ENCODE measurements at places on chromosomes 12 and 14. TPM values are rescaled to one million over a fixed set of nuclear protein-coding genes. Genes with fewer than 3 reads are reported as not detected.

The RNASE3 gene
- not detected for total RNA-seq

The BIN2 gene
- total RNA-seq, result 0.42 TPM

The SYNE3 gene
- 1.2 TPM for total RNA-seq

The FGF23 gene
- total RNA-seq, result not detected

The PIWIL1 gene
- 0.07 TPM for total RNA-seq

The GLIPR1L2 gene
- total RNA-seq, result 0.56 TPM

The CIROP gene
- total RNA-seq, result not detected

The ABCC9 gene
- 0.35 TPM for total RNA-seq

The IL26 gene
- total RNA-seq, result not detected

The OR6C2 gene
- total RNA-seq, result not detected

The PPP1R1A gene
- not detected for total RNA-seq

The BEST3 gene
- not detected for total RNA-seq

The DBX2 gene
- total RNA-seq, result not detected

The TMPO gene
- 82.9 TPM for total RNA-seq

The DTX1 gene
- not detected for total RNA-seq

The TBX3 gene
- 3.7 TPM for total RNA-seq

The DICER1 gene
- 43.1 TPM for total RNA-seq

The PTPRO gene
- total RNA-seq, result 0.21 TPM

The CORO1C gene
- total RNA-seq, result 123 TPM

The YY1 gene
- total RNA-seq, result 39.4 TPM

The TOX4 gene
- 26.3 TPM for total RNA-seq

The ENO2 gene
- total RNA-seq, result 11.1 TPM

The SLC6A15 gene
- total RNA-seq, result 13.4 TPM

The ZC2HC1C gene
- total RNA-seq, result 0.56 TPM

The COX8C gene
- total RNA-seq, result not detected

The SERPINA9 gene
- not detected for total RNA-seq

The IFNG-AS1 gene
- total RNA-seq, result not detected

The GZMB gene
- total RNA-seq, result not detected

The PMCH gene
- not detected for total RNA-seq

The OTX2 gene
- total RNA-seq, result not detected

The HIF1A gene
- 301 TPM for total RNA-seq

The PTPRQ gene
- not detected for total RNA-seq

The GDF11 gene
- 6.0 TPM for total RNA-seq

The TRIM9 gene
- 0.14 TPM for total RNA-seq

The KRT82 gene
- total RNA-seq, result not detected

The OTUB2 gene
- 5.3 TPM for total RNA-seq

The INSM2 gene
- total RNA-seq, result not detected

The PLCZ1 gene
- not detected for total RNA-seq

The KIF21A gene
- 18.5 TPM for total RNA-seq

The DEPDC4 gene
- total RNA-seq, result 3.1 TPM

The PRH2 gene
- total RNA-seq, result not detected

The THAP2 gene
- 2.5 TPM for total RNA-seq

The MSRB3 gene
- total RNA-seq, result 2.1 TPM

The RGS6 gene
- total RNA-seq, result not detected

The NELL2 gene
- not detected for total RNA-seq
